ENCODE measurements at places on chromosomes 7 and 10.

DNA sequence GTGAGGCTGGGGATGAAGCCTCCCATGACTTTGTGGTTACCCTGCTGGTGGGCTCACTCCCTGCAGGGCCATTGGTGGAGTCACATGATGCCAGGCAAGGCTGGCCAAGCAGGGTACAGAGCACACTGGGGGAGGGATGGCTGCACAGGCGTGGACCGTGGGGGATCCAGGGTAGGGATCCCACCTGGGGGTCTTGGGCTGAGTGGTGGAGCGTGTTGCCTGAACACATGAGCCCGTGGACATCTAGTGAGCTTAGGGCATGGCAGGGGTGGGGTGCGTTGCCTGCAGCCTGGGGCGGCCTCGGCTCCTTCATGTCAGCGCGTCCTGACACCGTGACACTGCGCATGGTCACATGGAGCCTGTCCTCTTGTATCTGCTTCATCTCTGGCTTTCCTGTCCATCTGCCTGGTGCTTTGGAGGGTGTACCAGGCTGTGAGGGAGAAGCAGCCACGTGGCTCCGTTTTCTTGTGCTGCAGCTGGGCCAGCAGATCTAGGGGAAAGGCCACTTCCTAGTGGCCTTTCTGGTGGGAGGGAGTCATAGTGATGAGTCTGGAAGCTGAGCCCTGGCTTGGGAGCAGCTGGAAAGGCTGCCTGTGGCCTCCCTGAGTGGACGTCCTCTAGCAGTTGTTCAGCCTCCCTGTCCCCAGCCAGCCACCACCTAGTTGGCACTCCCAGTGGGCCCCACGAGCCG, 96.2 kb downstream of the LHPP start:
- no peak for DNase-seq

DNA sequence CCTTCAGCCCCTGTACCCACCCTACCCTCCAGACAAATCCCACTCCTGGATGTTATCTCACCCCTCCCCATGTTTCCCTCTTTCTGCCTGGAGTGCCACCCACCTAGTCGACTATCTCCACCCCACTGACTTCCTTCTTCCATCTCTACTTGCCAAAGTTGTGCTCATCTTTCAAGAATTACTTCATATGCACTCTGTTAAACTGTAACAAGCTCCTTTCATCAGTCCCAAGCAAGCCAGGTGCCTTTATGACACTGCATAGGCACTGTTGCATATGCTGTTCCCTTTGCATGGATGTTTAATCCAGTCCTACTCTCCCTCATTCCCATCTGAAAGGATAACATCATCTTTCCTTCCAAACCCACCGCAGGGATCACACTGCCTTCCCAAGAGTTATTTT, 8.9 kb upstream of the CDK1 start:
- no peak for DNase-seq

DNA sequence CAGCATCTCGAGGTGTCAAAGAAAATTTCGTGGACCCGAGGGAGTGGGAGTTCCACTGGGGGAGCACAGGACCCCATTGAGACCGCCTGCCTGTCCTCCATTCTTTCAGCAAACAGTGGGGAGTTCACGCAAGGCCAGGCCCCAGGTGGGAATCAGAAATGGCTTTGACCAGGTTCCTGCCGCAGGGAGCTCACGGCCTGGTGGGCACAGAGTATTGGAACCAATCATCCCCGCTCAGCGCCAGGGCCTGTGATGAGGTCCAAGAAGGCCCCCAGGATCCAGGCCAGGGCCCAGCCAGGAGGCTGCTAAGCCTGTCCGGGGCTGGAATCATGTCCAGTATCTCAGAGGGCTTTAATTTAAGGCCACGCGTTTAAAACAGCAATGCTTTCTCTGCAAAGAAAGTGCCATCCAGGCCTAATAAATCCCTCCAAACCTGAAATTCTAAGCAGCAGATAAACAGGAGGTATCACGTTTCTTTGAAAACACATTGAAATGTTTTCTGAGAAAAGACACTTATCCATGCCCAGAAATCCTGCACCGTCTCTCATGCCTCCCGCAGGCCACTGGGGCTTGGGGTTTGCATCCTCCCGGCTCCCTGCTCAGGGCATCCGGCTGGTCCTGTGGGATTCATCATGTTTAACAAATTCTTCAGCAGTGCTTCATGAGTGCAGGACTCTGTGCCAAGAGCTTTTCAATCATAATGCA, 125.7 kb downstream of the OAT start:
- DNase-seq, result no peak

GRCh38 chr7:50712252-50713122, 70.2 kb downstream of the GRB10 start:
- DNase-seq, result no peak

GRCh38 chr10:75547391-75548298, 116.2 kb downstream of the LRMDA start:
- DNase-seq, result no peak

GRCh38 chr10:34585422-34586112, 229.5 kb downstream of the PARD3 start:
- DNase-seq, result no peak

DNA sequence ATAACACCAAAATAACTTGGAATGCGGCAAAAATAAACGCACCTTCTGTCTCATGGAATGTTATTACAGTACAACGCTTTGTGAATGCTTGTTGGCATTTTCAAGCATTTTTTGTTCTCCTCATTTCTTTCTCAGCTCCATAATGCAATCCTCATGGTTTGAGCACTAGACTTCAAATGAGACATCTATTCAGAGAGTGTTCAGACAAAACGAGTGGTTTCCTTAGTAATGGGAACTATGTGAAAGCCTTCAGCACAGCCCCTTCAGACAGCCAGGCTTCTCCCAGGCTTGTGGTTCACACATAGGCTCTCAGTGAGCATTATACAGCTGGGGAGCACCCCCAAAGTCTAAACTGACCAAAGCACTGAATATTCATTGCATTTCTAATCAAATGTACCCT, 8.6 kb upstream of the LRRN3 start:
- no peak for DNase-seq

DNA sequence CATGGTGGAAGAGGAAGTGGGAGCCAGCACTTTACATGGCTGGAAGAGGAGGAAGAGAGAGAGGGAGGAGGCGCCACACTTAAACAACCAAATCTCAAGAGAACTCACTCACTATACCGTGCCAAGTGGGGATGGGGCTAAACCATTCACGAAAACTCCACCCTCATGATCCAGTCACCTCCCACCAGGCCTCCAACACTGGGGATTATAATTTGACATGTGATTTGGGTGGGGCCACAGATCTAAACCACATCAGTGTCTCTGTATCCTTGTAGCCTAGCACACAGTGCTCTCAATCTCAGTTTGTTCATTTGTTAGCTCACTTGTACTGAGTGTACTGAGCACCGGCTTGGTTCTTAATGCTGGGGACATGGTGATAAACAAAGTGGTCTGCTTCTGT, 228.3 kb downstream of the BUB3 start:
- DNase-seq, result no peak

DNA sequence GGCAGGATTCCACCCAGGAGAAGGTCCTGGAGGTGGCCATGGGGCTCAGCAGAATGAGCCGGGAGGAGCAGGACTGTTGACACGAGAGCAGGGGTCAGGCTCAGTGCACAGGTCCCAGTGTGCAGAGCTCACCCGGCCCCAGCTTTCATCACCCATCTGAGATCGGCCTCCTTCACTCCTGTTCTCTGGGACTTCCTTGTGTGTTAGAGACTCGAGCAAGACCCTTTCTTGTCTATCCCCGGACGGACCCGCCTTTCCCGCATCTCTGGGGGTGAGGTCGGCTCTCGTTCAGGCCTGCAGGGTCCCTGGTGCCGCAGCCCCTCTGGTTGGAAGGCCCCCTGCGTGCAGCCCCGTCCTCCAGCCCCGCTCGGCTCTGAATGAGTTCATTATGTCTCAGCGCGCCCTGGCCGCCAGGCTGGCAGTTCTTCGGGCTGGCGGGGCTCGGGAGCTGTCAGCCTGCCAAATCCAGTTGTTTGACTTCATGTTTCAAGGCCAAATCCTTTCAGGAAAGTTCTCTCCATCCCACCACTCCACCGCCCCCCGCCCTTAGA, 127.9 kb downstream of the LHPP start:
- DNase-seq, result no peak

GRCh38 chr7:156184164-156184563, 371.9 kb upstream of the SHH start:
- no peak for DNase-seq

- no peak for DNase-seq
Measured at GRCh38 chr10:112991888-112992491, 41.9 kb downstream of the TCF7L2 start.

DNA sequence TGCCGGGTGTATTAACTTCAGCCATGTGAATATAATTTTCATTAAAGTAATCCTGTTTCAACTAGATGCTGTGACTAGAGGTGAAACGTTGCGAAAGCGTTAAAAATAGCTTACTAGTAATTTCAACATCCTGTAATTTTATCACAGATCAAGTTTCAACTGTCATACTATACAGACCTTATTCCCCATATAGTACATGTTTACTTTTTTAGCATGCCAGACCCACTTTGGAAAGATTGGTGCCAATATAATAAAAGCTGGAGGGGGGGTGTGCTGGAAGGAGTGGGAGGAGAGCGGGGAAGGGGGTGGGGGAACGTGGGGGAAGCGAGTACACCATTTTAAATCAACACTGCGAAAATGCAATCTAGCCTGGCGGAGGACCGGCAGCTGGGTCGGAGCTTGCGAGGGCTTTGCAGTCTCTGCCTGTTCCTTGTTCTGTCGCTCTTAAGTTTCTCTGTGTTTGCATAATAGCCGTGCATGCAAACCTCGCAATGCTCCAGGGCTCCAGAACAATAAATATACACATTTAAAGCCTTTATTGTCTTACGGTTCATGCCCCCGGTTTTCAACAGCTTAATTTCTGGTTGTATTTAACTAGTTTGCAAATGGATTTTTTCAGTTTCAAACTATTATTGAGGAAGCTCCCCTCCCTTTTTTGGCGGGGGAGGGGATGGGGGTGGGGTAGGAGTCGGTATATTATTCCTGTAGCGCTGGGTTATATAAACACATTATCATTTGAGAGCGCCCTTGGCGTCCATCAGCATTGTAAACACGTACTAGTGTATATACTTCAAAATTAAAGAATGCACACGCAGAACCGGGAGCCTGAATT, 1.3 kb upstream of the ARID5B start:
- DNase-seq, result no peak
